ENCODE measurements at places on chromosomes 4 and X.

DNA sequence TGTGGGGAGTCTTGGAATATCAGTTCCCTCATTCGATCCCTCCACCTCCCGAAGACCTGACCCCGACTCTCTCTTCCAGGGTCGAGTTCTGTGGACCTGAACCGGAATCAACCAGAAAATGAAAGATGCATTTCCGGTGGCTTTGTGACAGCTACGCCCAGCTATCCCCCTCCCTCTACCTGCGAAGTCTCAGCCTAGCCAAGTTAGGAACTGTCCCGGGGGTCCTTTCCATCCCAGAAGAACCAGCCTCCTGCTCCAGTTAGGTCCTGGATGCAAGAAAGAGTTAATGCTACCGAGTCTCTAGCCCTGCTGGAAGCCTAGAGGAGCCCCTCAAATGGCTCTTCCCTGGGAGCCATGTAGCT is 13.4 kb upstream of the ETDC start:
- DNase-seq = no peak

GRCh38 chrX:139844884-139845283 is 88.0 kb downstream of the ATP11C start:
- no peak for DNase-seq

DNA sequence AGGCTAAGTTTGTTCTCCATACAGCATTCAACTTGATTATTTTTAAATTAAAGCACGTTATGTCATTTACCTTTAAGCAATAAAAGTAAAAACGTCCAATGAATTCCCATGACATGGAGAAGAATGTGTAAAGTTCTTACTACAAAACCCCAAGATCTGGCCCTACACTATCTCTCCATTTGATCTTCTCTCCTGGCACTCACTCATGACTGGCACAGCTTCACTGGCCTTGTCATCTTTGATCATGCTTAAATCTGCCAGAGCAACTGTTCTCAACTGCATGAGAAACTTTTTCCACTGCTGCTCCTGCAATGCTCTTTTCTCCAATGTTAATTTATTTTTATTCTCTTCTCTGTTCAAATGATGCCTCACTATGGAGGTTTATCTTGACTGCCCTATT is 1109.0 kb upstream of the IGFBP7 start:
- DNase-seq = no peak

- DNase-seq = no peak
Measured at GRCh38 chrX:41621222-41621723, 67.5 kb upstream of the GPR34 start.

- DNase-seq = no peak
Measured at GRCh38 chrX:13752646-13753045, 18.1 kb downstream of the OFD1 start.

DNA sequence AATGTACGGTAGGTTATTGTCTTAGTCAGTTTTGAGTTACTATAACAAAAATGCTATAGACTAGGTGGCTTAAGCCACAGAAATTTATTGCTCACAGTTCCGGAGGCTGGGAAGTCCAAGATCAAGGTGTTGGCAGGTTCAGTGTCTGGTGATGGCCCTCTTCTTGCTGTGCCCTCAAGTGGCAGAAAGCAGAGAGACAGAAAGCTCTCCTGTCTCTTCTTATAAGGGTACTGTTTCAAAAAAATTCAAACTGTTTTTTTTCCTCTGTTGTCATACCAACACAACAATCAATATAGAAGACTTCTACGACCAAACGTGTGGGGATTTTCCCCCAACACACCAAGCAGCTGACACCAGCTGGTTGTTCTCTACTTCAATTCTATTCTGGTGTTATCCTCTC is 53.4 kb downstream of the ADGRG4 start:
- DNase-seq = no peak

- no peak for DNase-seq
Measured at GRCh38 chr4:32929796-32930699, 2209.9 kb downstream of the PCDH7 start.

GRCh38 chrX:22147942-22148341 is 115.8 kb downstream of the PHEX start:
- DNase-seq = no peak

- DNase-seq = no peak
Measured at GRCh38 chrX:23732704-23733103, 10.4 kb downstream of the ACOT9 start.

DNA sequence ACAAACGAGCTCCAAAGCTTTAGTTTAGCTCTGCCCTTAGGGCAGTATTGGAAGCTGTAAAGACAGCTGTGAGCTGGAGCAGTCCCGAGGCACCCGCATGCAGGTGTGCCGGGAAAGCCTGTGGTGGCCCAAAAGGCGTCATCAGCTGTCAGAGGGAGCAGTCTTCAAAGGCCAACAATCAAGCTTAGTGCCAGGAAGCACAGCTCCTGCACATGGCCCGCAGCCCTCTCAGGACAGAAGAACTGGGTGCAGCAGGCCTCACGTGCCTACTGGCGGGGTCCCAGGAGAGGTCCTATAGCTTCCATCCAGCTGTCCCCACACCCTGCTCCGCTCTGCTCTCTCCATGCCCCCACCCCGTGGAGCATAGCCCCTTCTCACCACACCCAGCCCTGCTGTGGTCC is 92.2 kb upstream of the TRIM2 start:
- DNase-seq = no peak

DNA sequence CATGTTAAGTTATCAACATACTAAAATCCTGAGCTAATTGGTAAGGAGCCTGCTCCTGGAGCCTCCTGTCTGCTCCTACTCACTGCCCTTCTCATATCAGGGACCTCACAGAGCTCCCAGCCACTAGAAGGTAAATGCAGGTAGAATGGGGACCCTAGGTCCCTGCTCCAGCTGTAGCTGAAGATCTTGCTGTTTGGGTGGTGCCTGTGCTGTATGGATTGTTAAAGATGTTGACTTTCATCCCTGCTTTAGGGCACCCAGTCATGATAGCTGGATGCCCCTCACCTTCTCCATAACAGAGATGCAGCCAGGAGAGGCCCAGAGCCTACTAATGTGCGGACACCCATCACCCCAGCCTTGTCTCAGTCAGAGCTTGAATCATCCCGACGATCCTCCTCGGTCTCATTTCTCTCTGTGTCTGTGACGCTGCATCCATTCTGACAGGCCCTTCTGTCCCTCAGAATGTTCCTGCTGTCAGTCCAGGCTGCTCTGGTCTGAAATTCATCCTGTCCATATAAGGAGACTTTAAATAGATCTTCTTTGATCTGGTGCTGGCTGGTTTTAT is 341.7 kb upstream of the GATB start:
- DNase-seq = no peak

GRCh38 chr4:1183985-1184773 is 11.8 kb upstream of the SPON2 start:
- no peak for DNase-seq

DNA sequence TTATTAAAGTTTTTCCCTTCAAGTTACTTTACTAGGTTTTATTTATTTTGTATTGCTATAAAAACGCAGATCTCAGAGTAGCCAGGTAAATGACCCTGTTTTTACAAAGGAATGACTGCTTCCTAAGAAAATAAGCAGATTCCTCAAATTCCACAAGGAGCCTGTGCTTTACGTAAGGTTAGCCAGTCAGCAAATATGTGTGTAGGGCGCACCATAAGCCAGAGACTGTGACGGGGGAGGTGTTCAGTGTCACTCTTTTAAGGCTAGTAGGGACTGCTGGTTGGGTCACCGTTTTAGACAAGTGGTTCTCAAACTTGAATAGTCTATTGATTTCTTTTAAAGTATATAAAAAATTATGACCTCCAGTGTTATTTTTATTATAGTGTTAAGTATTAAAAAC is 119.9 kb downstream of the ANK2 start:
- DNase-seq = no peak

- no peak for DNase-seq
Measured at GRCh38 chrX:16589211-16589610, 60.7 kb upstream of the S100G start.

DNA sequence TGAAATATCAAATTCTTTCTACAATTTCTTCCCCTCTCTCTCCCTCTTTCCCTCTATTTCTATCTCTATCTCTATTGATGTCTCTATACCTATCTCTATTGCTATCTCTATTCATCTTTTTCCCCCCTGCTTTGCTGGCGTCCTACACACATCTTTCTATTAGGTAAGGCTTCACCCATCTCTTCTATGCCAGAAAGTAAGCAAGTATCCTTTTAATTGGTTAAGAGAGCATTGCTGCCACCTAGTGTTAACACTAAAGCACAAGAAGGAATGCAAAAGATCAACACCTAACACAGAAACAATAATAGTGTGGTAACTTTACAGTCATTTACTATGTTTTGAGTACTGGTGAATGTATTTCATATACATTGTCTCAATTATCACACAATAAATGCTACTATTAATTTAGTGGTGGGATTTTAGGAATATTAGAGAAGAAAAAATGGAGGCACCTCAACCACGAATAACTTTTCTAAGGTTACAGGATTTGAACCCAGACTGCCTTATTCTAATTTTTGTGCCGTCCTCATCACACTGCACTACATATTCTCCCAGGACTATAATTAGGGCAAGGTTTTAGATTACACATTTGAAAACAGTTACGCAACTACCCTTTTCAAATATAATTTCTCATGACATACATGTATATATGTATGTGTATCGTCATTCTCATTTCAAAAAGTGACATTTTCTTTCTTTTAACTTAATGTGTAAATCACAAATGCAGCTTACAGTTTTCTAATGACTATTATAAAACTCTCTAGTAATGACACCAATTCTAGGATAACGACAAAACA is 3.7 kb upstream of the C4orf36 start:
- no peak for DNase-seq

DNA sequence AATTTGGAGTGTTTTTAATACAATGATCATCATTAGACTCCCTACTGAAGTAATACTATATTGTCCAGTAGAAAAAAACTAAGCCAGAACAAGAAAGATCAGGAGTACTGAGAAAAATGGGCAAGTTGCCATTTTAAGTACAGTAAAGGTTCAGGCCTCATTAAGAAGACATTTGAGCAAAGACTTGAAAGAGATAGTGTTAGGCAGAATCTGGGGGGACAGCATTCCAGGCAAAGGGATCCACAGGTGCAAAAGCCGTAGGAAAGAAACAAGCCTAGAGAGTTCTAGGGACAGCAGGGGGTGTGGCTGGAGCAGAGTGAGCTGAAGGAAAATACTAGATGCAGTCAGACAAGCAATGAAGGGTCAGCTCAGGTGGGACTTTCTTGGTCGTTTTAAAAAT is 58.1 kb upstream of the INTU start:
- no peak for DNase-seq

- no peak for DNase-seq
Measured at GRCh38 chr4:112214390-112215264, 17.0 kb upstream of the AP1AR start.

DNA sequence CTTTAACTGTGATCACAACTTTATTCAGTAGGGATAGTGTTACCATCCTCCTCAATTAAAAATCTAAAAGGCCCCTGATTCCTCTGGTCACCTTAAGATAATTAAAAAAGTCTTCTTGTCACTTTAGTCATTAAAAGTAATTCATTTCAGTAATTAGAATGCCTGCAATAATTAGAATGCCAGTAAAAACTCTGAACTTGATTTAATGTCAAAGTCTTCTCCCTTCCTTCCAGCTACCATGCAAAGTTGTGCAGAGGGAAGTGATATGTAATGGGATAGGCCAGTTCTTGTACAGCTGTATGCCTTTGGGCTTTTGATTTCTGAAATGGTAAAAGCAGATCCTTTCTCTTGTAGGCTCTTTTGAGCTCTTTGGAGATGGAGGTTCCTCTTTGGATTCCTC is 417.2 kb downstream of the ADAM29 start:
- no peak for DNase-seq

- no peak for DNase-seq
Measured at GRCh38 chr4:159446266-159446976, 343.5 kb downstream of the RAPGEF2 start.

- no peak for DNase-seq
Measured at GRCh38 chr4:8891646-8892555, 20.3 kb upstream of the HMX1 start.

DNA sequence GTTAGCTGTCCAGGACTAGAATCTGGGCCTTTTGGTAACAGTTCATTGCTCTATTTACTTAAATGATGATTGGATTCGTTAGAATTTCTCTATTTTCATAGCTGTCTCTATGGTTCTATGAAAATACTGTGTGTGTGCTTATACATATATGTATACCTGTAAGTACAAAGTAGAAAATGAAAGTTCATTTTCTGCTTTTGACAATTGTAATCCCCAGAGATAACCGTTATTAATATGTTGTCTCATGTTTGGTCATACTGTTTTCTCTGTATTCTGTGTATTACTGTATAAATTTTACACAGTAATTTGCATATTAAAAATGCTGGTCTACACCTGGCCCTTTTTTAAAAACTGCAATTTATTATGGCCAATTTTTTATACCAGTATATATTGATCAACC is 55.4 kb downstream of the CLCN3 start:
- DNase-seq = no peak

DNA sequence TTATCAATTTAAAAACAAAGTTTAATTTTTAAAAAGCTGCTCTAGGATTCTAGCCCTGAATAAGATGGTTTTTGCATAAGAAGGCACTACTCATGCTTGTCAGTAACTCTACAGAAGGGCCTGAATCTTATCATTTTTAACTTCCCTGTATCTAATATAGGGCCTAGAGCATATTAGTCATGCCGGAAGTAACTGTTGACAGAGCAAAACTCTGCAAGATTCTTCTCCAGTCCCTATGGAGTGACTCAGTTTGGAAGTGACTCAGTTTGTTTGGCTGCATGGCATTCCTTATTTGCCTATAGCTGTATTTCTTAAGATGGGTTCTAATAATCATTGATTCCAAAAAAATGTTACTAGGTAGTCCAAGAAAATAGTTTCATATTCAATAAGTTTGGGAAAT is 431.8 kb upstream of the HTR2C start:
- DNase-seq = peak; percentile 5

DNA sequence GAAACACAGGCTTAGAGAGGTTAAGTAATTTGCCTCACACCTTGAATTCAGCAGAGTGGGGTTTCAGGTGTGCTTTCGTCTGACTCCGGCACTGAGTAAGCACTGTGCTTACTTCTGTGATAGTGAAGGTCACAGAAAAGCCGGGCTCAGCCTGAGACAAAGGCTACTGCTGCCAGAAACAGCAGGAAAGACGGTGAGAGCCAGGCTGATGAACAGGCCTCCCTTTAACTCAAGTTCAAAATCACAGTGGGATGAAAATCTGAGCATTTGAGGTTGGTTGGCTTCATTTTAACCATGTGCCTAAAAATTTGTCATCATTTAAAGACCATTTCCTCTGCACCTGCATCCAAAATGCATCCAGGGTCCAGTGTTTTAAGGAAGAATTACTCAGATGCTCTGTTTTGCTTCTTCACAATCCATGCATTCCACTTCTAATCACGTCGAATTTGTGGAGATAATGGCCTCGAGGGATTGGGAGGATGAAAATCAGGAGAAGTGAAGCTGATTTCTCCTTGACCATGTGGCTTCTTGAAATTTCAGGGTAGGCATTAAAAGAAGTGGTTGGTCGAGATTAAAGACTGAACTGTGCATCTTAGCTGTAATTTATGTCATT is 121.2 kb upstream of the LNX1 start:
- DNase-seq = no peak

DNA sequence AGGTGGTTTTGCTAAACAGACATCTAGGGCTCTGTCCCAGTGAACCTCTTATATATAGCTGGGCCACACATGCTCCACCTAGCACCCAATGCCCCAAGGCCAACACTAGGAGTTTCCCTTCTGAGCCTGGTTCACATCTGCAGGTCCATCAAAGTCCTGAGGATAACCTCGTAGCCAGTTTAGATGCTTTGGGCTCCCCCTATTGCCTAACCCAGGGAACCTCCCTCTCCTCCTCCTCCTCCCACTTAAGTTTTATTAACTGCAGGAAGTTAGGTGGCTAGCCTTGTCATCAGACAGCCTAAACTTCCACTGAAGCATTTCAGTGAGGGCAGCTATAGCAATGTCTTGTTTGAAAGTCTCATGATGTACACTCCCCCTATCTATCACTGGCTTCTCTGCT is 88.0 kb downstream of the GUCY2F start:
- no peak for DNase-seq

- no peak for DNase-seq
Measured at GRCh38 chr4:169975131-169975837, 50.9 kb downstream of the MFAP3L start.
